ENCODE measurements at places on chromosomes 12 and 14.

DNA sequence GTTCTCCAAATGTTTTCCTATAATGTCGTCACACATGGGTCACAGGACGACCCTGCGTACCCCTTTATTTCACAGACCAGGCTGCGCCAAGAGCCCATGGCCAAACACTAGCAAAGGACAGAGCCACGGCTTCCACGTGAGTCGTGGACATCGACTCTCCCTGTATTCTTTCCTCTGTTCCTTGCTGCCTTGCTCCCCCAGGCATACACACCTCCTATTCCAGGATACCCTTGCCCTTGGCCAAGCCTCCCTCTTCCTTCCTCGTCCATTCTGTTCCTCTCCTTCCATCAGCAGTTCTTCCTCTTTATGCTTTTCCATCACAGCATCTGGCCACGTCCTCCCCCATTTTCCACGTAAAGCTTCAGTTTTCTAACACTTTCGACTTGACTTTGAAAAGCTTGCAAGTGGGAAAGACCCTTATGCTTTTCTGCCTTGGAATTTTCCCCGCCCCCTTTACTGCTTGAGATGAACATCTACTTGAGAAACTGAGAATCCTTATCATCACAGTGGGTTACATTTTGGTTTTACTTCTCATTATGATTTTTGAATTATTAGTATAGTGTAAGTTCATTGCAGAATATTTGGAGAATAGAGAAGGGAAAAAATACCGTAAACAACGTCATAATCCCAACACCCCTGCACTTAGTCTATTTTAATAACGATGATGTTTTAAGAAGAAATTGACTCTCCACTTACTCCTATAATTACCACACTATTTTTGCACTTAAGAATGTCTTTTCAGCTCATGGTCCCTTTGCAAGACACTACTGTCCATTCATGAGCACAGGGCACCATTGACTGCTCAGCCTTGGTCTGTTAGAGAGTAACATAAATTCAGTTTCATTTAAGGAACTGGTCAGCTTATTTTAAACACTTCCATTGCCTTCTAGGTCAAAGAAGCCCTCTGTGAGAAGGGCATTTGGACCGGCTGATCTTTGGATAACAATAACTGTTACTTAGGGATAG lies 15.8 kb upstream of the NINJ2 start:
- no peak for DNase-seq

DNA sequence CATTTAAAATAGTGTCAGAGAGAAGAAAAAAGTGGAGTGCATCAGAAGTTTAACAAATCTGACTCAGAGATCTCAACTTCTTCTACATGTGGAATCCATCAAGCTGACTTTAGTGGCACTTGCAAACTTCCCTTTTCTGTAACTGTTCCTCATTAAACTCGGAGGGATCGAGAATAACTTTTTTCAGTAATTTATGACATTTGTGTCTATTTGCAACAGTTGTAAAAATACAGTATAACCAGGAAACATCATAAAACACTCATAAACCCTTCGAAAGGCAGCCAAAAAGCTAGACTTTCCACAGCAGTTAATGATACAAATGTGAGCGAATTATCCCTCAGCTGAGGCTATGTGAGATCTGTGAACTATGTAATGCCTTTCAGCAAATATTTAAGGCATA lies 1936.8 kb upstream of the SEL1L start:
- DNase-seq = no peak

- DNase-seq = no peak
Measured at GRCh38 chr12:75834591-75834990, 197.0 kb downstream of the PHLDA1 start.

DNA sequence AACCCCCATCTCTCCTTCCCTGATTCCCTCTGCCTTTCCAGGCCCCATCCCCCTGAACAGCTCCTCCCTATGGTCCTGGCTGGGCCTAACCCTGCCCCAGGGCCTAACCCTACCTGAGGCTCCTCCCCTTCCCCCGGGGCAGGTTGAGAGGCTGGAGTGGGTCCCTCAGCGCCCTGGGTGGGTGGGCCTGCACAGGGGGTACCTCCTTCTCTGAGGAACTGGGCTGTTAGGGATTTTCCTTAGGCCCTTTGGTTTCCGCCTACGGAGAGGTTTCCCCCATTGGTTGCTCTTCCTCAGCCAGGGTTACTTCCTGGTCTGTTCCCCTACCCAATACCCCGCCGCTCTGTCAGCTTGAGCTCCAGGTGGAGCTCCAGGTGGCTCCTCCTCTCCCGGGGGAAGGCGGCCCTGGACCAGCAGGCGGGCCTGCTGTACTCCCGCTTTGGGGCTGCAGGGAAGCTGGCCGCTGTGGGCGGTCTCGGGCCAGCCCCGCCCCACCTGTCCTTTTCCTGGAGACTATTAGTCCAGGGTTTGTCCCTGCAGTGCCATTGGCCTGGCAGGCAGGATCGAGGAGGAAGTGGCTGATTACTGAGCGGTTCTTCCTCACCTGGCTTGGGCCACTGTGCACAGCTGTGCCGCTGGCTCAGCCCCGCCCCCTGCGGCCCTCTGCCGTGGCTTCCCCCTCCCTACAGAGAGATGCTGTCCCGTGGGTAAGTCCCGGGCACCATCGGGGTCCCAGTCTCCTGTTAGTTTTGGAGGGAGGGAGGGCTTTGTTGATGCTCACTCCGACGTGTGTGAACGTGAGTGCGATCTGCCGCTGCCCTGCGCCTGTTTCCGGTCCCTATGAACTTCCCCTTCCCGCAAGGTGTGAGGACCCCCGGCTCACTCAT lies 2.5 kb downstream of the C12orf57 start:
- DNase-seq = no peak

DNA sequence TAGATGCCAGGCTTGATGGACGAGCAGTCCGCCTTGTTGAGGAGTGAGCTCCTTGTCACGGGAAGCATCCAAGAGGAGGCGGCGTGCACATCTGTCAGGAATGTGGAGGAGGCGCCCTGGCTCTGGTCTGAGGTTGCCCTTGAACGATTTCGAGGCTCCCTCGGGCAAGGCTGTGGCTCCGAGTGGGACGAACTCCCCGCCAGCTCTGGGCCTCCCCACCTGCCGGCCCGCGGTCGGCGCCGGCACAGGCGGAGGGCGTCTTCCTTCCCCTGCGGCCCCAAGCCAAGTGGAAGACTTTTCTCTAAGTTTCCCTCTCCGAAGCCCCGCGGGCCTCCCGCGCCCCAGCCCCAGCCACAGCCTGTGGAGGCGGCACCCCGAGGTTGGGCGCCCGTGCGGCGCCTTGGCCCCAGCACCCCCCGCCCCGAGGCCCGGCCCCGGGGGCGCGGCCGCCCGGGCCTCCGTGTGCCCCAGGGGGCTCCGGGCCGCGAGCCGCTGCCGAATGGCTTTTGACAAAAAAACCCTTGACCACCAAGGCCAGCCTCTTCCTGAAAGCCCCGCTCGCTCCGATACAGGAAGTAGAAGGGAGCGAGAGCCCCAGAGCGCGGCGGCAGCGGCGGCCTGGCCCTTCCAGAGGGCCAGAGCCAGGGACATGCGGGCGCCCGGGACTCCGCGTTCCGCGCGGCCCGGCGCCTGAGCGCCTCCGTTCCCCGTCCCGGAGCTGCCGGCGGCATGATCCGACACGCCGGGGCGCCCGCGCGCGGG lies at the start of gene RIN3:
TSS of gene RIN3 (plus strand) at position 578 of the 762 bp plus-strand sequence. CDS start at position 730, 152 bp downstream.
- peak; percentile 39 for DNase-seq

GRCh38 chr14:20177433-20177974 lies 13.2 kb upstream of the OR11G2 start:
- no peak for DNase-seq

DNA sequence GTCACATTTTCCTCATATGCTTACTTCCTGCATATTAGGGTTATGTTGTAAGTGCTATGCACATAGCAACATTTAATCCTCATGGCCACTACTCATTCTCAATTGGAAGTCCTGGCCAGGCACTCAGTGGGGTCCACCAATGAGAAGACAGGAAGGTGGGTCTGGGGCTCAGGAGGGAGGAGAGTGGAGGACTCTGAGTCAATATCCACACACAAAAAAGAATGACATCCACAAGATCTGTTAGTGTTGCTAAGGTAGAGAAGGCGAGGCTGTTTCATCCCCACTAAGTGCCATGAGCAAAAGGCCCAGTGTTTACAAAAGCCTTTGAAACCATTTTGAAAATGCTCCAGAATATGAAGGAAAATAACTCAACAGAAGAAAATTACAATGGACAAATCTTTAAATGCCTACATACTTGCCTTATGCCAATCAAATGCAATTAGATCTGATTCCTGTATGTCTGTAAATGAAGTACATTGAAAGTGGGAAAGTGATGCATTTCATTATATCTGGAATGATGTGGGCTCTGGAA lies 53.9 kb downstream of the EID3 start:
- DNase-seq = no peak

DNA sequence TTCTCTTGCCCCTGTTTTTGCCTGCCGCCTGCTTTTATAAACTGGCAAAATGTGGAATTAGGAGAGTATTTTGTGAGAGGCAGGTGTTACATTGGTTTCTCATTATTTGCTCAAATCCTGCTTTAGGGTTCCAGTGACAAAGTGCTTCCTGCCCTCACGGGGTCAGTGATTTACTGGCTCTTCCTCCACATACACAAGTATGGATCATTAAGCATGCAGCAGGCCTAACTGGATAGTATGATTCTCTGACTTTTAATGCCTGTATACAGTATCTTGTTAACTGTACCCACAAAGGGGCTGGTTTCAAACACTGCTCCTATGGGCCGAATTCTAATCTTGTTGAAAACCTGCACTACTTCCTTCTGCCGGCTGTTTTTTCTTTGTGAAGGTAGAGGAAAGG lies 63.2 kb downstream of the PTCSC3 start:
- DNase-seq = no peak

GRCh38 chr12:56565510-56566101 lies 44.0 kb downstream of the RBMS2 start:
- DNase-seq = peak; percentile 11

DNA sequence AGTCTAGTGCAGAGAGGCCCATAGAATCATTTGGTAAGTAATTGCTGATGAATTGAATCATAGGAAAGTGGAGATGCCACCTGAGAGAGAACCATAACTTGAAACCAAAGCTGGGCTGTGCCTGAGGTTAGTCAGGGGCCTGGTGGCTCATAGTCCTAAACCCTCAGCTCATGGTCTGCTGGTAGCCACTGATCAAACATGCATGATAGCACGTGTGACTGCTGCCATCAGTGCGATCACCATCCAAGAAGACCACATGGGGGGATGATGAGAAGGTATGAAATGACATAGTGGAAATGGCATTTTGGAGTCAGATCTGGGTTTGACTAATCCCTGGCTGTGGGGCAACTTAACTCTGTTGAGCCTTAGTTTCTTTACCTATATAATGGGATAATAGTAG lies 190.5 kb downstream of the CACNA1C start:
- no peak for DNase-seq

GRCh38 chr12:127169321-127170181 lies 1097.4 kb upstream of the TMEM132C start:
- DNase-seq = no peak

DNA sequence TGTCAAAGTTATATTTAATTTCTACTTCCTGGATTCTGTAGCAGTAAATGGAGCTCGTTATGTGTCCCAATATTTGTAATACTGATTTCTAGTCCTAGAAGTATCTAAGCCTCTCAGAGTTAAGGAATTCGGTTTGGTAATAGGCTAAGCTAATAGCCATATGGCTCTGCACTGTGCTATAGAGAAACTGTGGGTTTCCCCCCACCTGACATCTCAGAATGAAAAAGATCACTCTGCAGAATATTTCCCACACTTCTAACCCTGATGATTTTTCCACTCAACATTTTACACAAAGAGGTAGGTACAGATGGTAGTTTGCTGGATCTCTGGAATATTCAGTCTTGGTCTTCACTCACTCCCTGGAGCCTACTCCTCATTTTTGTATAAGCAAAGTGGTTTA lies 71.2 kb downstream of the BORCS5 start:
- DNase-seq = no peak

GRCh38 chr14:74834692-74835392 lies 41.1 kb downstream of the PROX2 start:
- DNase-seq = no peak

DNA sequence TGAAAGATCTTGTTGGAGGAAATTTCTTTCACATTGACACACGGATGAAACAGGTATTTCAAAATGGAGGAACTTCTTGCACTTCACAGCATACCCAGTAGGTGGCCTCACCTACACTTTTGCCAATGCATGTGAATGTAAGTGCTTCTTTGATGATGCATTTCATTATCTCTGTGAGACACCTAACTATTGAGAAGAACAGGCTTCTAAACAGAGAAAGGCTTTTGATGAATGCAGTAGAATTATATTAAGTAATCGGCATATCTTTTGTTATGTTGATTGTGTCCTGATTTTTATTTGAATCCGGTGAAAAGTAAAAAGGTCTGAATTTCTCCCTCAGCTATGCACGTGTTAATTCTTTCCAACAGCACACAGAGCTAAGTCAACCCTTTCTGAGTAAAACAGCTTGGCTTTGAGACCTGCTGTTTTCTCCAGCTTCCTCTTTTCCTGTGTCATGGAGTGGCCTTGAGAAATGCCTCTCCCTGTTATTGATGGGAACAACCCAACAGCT lies 399.0 kb downstream of the NAV3 start:
- DNase-seq = peak; percentile 63

DNA sequence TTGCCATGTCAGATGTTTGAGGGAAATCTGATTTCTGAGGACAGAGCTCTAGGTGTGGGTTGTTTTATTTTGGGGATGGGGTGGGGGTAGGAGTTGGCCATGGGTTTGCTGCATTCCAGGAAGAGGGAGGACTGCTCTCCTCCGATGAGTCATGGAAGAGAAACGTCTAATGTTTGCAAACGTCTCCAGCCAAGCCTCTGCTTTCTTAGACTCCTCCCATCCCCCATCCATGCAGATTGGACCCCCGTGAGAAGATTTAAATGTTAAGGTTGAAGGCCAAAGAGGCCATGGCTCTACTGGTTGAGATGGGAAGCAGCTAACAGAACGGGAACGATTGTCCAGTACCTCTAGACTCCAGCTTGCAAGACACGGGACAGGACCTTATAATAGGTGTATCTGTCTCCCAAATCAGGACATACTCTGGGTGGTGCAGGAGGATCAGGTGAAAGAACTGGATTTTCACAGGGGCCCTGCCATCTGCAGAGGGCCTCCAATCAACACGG lies 11.4 kb upstream of the ATP2A2 start:
- no peak for DNase-seq

- no peak for DNase-seq
Measured at GRCh38 chr12:7667125-7667524, 1.4 kb upstream of the APOBEC1 start.

DNA sequence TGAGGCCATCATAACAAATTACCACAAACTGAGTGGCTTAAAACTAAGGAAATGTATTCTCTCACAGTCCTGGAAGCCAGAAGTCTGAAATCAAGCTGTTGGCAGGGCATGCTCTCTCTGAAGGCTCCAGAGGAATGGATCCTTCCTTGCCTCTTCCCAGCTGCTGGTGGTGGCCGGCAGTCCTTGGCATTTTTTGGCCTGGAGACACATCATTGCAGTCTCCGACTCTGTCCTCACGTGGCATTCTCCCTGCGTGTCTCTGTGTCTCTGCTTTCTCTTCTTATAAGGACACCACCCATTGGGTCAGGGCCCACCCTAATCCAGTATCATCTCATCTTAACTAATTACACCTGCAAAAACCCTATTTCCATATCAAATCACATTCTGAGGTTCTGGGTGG lies 206.1 kb downstream of the SLC41A2 start:
- no peak for DNase-seq

GRCh38 chr12:124259154-124260066 lies 35.5 kb upstream of the RFLNA start:
- no peak for DNase-seq

Measured in brain (organoid and tissue), 16 donors.